NCI-H187 treated with DMSO at 0.1 percent for 48 hours (cell line): ENCODE measurements at places on chromosomes 12 and 14.

DNA sequence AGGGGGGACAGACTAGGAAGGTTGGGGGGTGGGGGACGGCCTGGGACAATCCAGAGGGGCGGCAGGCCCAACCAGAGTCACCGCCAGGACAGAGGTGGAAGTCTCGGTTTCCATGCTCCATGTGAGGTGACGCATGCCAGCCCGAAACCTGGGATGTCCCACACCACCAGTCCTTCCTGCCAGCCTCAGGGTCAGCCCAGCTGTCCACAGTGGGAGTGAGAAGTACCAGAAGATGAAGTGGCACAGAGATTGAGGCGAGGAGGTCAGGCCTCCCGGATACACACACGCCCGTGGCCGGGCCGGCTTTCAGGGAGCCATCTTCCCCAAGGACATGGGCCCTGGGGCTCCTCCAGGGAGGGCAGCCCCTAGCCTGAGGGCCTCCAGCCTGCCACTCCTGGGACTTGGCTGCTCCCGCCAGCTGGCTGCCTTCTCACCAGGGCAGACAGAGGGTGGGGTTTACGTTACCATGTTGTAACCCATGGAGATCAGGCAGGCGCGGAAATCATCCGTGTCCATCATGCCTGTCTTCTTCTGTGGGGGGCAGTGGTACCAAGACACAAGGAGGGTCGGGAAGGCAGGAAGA is 85.2 kb upstream of the ZFP36L1 start:
- DNase-seq: no peak

DNA sequence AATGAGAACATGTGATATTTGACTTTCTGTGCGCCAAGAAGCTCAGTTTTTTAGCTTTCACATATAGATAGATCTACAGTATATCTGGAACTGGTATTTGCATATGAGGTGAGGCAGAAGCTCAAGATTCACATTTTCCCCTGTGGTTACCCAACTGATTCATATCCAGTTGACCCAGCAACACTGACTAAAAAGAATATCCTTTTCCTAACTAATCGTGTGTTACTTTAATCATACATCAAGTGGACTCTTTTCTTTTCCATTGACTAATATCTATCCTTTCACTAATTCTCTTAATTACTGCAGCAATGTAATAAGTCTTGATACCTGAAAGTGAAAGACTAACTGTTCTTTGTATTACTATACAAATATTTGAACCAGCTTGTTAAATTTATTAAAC is 236.1 kb downstream of the AEBP2 start:
- no peak for DNase-seq

DNA sequence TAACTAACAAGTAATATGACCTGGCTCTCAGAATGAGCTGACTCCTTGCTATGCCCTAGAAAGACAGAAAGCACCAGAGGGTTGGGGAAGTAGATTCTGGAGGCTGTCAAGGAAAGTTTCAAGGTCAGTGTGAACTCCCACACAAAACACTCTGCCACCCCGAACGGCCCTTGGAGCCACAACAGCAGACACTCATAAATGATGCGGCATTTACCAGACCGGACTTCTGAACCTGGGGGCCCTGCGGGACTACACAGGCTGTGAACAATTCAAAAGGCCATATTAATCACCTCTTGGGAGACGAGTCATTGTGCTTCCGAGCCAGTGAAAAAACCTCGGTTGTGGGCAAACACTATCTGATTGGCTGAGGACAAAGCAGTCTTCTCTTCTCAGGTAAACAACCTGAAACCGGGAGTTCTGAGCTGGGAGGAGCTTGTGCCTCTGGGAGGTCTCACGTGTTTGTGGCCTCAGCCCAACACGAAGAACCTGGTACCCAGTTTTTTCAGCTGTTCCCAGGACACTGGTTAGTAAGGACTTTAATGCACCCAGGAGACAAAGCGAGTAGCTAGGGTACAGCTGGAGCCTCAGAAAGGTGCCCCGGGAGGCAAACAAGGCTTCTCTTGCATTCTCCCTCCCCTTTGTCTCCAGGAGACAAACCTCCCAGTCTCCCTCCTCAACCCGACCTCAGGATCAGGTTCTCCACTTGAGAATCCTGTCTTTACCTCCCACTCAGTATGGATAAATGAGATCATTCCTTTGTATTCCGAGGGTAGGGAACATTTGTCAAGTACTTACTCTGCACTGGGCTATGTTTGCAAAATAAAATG is 35.3 kb downstream of the VWF start:
- peak; percentile 97 for DNase-seq

GRCh38 chr12:105262461-105263184 is 26.6 kb upstream of the APPL2 start:
- DNase-seq: no peak
